WTC11 (cell line): ENCODE measurements at places on chromosomes 12 and 14. TPM values are rescaled to one million over a fixed set of nuclear protein-coding genes. Genes with fewer than 3 reads are reported as not detected.

The KRT79 gene
- total RNA-seq, result not detected in 3 replicates

The KLRC1 gene
- not detected in 3 replicates for total RNA-seq

DNA sequence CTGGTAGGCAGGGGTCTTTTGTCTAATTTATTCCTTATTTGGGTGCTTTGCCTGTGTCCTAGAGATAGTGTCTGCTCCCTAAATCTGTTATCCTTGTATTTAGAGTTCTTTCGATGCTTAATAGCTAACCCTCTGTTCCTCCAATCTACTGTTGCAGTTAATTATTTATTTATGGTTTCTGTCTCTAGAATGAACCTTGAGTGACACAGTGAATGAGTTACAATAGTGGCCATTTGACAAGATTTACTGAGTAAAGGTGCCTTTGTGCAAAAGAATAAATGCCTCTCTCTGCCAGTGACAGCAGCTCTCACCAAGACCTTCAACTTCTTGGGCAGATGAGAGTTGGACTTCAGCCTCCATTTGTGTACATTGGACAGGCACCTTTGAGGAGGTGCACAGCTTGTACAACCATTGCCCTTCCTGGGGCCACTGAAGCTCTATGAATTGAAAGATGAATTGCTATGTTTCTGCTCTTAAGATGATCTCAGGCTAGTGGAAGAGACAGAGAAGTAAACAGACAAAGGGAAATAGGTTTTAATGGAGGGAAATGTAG, 165.9 kb downstream of the DERA start:
- no peaks in the 10 kb centered on the region; the same call in 1 of the 2 replicates for H3K27me3 ChIP-seq
- no peaks in the 10 kb centered on the region for H3K36me3 ChIP-seq
- no peaks in the 10 kb centered on the region for H3K4me1 ChIP-seq
- no peak overlapping the region for H3K4me3 ChIP-seq

DNA sequence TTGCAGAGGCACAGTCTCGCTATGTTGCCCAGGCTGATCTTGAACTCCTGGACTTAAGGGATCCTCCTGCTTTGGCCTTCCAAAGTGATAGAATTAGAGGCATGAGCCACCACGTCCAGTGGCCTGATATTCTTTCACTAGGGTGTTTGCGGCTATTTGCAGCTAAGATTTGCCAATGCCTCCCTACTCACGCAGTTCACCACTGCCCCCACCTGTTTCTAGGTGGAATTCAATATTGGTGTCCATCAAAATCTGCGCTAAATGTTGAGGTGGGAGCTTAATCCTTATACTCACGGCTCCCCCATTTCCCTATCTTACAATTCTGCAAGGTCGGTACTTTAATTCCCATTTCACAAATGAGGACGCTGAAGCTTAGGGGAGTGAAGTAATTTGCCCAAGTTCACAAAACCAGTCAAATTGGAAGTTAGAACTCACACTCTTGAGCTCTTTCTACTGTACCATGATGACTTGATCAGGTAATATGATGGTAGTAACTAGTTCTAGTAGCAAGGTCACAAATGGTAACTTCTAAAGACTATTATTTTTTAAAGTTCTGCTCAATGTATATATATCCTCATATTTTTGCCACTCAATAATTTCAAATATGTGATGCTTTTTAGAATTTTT, 22.1 kb upstream of the LRRC9 start:
- no peak overlapping the region for H3K27ac ChIP-seq
- peak; percentile 39 for DNase-seq
- no peaks in the 10 kb centered on the region for H3K36me3 ChIP-seq
- no peaks in the 10 kb centered on the region for H3K4me1 ChIP-seq
- H3K4me3 ChIP-seq, result no peak overlapping the region

DNA sequence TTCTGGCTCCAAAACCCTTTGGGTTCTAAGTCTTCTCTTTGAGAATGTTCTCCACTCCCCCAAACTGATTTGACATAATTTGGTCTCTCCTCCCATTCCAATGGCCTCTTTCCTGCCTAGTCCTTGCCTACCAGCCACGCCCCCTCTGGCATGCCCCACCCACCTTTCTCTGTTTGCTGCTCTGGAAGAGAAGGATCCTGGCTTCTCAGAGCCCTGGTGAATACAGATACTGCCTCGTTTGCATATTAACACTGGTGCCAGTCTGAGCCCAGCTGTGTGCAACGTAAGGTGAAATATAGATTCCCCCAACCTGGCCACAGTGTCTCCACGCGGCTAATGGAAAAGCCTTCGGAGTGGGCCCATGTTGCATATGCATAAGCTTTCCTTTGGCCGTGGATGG, 79.7 kb downstream of the PAPOLA start:
- peak; percentile 50 for DNase-seq
- no peak overlapping the region for H3K27ac ChIP-seq
- no peaks in the 10 kb centered on the region for H3K36me3 ChIP-seq
- no peak overlapping the region for H3K4me3 ChIP-seq
- H3K4me1 ChIP-seq, result peaks cover 40% of the 10 kb centered on the region
- H3K27me3 ChIP-seq, result no peaks in the 10 kb centered on the region

- H3K36me3 ChIP-seq, result no peaks in the 10 kb centered on the region
- H3K4me1 ChIP-seq, result peaks cover 11% of the 10 kb centered on the region
- no peak overlapping the region for H3K4me3 ChIP-seq
- no peak for DNase-seq
- H3K27ac ChIP-seq, result no peak overlapping the region
These were observed 263.3 kb downstream of the RASSF9 start for GRCh38 chr12:85572956-85573355.

GRCh38 chr12:89517720-89518119, 6.9 kb downstream of the GALNT4 start:
- no peak overlapping the region for H3K4me3 ChIP-seq
- H3K27ac ChIP-seq, result no peak overlapping the region
- no peaks in the 10 kb centered on the region for H3K27me3 ChIP-seq
- H3K4me1 ChIP-seq, result peaks cover 9% of the 10 kb centered on the region
